ENCODE measurements at places on chromosomes 2 and 18.

DNA sequence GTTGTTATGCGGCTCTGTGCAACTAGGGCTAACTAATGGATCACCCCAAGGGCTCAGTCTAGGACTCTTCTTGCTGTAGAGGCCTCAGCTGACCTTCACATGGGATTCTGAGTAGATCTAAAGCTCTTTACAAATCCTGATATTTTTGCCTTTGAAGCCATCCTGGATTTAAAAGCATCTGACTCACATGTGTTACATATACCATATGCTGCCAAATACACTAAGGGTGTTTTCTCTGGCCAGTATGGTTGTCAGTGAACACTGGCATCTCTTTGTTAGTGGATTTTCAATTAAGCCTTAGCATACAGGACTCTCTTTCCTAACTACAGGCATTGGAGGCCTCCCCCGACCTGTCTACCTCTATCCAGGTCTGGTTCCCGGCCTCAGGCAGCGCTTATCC is 992.8 kb upstream of the FANCL start:
- no peak for DNase-seq

DNA sequence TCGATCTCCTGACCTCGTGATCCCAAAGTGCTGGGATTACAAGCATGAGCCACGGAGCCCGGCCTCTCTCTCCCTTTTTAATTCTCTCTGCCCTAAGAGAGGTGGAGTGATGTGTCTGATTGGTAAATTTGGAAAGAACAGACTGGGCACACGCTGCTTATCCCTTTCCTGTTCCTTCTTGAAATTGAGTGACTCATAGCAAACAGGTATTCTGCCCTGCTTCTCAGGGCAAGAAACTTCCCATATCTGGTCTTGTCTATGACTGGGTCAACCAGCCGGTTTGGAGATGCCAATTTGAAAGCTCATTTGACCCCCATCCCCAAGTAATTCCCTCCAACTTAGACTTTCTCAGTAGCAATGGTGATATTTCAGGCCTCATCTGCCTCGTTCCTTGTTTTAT is 15.0 kb downstream of the LYPD1 start:
- no peak for DNase-seq

- DNase-seq: no peak
Observed at GRCh38 chr2:205759732-205760131, 77.4 kb downstream of the NRP2 start.

GRCh38 chr2:1222056-1222455 is 191.2 kb upstream of the TPO start:
- DNase-seq: no peak

- no peak for DNase-seq
Observed at GRCh38 chr2:145815933-145816332, 1296.0 kb upstream of the ZEB2 start.

DNA sequence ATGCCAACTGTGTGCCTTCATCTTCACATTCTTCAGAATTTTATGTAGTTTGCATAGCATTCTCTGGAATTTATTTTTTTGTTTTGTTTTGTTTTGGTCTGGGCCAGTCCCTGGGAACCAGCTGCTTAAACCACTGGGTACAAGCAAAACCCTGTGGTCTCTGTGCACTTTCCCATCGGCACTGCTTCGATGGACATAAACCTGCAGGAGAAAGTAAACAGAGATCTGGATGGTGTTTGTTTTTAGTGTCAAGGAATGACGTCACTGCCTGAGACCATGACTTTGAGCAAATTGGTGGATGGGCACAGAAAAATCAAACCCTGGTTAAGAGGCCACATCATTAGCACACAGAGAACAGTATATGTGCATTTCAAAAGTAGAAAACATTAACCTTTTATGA is 64.7 kb upstream of the RASGRP3 start:
- DNase-seq: no peak

DNA sequence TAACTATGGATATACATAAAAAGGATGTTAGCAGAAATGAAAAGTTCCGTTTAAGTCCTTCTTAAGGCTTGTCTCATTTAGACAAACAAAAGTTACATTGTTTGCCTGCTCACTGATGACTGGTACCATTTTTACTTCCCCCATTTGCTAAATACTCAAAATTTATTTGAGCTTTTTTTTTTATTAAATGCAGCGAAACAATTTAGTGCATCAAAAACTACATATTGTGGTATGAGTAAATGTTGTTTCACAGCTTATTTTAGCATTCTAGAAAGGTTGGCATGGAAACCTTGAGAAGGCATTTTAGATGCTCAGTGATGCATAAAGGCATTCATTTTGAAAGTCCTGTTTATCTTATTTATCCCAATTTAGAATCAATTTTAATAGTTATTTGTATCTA is 100.0 kb downstream of the MAP2 start:
- no peak for DNase-seq

GRCh38 chr2:84904717-84905174 is 710 bp upstream of the TMSB10 start:
- no peak for DNase-seq

DNA sequence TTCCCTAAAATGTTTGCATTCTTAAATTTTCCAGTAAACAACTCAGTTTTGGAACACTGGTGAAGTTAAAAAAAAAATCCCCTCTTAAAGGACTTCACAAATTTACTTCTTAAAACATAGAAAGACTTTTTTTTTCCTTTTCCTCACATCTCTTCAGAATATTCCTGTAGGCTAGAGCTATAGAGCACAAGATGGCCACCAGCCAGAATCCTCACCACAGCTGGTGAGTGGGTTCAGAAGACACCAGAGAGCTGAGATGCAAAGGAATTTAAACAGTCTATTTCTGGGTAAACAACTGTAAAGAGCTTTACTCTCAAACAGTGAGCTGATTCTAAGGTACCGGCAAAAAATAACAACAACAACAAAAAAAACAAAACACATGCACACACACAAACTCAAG is 252.8 kb downstream of the LRP1B start:
- no peak for DNase-seq

DNA sequence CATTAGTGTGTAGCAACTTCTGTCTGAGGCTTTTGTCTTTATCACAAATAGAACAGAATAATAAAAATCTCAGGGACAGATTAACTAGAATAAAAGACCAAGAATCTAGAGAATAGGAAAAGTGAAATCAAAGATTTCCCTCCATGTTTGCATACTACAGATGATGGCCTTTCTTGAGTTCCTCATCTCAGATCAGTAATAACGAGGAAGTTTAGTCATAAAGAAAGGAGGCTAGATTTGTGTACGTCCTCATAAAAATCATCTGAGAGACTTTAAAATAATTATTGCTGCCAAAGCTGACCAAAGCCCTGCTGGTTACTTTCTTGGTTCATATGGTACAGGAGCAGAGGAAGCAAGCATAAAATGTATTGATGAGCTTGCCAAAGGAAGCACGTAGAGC is 117.3 kb downstream of the MIB1 start:
- DNase-seq: no peak

DNA sequence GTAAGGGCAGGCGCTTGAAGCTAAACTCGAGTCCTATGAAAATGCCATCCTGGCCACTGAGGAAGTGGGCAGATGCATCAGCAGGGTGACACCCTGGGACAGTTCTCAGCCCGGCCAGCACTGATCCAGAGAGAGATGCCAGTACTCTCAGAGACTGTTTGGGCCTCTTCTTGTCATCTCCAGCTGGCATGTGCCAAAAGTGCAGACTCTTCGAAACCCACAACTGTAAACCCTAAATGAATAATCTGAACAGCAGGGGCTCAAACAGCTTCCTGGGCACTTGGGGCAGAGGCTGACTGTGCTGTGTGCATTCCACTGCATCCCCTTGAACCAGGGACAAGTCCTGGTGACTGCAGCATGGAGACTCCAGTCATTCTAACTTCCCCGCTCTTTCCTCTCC is 204.2 kb upstream of the SMAD2 start:
- no peak for DNase-seq

DNA sequence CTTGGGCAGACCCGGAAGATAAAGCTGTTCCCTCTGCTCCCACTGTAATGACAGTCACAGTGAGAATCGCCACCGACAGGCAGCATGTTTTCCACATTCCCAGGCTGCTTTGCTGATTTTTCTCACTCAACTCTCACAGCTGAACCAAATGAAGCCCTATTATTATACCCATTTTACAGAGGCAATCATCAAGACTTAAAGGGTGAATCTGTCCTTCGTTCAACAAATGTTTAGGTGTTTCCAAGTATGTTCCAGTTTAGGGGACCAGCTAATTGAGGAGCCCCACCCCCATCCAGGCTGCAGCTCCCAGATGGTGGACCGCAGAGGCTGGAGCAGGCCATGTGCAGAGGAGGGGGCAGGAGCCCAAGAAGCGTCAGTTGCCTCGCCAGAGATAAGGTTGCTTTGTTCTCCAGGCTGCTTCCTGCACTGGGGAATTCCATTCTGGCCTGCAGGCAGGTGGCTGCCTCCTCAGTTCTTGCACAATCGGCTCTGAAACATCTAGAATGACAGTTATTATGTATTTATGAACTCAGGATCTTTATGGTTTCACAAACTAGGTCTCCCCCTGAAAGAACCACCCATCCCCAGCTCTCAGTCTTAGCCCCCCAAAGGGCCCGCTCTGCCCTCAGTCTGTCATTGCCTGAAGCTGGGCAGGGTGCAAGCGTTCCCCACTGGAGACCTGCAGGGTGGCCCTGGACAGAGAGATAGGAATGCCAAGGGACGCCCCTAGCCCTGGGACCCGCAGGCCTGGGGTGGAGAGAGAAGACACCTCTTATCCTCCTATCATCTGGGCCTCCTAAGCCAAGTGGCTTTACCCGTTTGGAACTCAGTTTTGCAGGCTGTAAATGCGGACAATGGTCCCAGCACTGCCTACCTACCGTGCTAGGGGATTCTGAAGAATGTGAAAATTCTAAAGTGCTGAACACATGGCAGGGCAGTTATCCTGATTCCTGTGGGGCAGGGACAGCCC is 49.1 kb upstream of the MYCN start:
- DNase-seq: no peak

DNA sequence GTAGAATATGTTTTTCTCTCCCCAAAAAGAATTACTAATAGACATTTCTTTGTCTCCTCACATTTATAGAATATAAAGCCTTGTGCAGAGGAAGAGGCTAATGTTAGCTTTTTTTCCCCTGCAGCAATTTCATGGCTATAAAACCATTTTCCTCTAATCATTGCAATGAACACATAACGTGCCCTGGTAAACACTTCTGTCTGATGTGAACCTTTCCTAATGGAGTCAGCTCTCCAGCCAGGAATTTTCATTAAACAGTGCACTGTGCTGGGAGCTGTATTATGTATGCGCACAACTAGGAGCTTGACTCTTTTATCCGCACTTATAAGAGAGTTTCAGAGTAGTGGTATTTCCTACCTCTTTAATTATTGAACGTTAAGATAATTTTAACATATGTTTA is 63.9 kb upstream of the SPATS2L start:
- no peak for DNase-seq

- no peak for DNase-seq
Observed at GRCh38 chr2:188345020-188345419, 53.3 kb downstream of the GULP1 start.

- no peak for DNase-seq
Observed at GRCh38 chr18:75052475-75052874, 156.5 kb downstream of the PTGR3 start.

DNA sequence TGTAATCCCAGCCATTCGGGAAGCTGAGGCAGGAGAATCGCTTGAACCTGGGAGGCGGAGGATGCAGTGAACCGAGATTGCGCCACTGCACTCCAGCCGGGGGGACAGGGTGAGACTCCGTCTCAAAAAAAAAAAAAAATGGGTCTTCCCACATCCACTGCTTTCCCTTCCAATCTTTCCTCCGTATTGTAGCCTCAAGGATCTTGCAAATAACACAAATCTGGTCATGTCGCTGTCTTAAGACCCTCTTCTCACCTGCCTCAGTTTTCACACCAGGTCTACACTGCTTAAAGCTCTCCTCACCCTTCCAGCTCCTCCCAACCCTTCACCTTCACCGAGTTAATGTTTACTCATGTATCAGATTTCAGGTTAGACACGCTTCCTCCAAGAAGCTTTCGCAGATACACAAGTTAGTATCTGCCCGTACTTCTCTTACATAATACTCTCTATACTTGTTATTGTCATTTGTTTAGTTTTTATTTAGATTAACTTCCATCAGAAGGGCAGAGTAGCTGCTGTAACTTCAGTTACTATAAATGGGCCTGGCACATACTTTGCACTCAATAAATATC is 1.5 kb downstream of the IER3IP1 start:
- DNase-seq: no peak

GRCh38 chr2:26864646-26865045 is 16.7 kb downstream of the DPYSL5 start:
- DNase-seq: no peak

Data from central memory CD4-positive, alpha-beta T cell (primary cell).